ENCODE measurements at places on chromosomes 4 and X.
A peak's percentile ranks its signal among the peaks of the same experiment; 100 is the strongest.

- DNase-seq = no peak
Observed at GRCh38 chrX:115134382-115134781, 54.8 kb upstream of the RBMXL3 start.

- no peak for DNase-seq
Observed at GRCh38 chrX:77953708-77954107, 15.7 kb downstream of the PGAM4 start.

- DNase-seq = no peak
Observed at GRCh38 chr4:36618102-36618501, 336.7 kb downstream of the DTHD1 start.

DNA sequence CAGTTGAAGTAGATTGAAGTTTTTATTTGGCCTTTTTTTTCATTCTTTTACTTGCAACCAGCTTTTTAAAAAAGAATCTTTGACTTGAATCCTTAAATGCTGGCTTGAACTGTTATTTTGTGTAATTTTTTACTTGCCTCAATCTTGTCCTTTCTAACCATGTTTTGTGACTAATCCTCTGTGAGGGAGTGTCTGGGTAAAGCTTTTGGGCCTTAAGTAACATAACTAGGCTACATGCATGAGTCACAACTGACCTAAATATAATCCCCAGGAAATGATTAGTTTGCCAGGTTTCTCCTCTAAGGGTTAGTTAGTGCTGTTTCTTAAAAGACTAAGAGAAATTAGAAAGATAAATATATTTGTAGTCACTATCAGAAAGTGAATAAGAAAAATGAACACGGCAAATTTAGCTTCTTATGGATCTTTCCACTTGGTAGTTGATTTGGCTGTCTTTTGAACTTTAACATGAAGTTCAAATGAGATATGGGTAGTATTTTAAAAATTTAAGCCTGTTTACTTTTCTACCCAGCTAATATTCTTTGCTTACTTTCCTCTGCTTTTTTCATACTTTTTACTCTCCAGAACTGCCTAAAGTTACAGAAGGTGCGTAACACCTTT is 13.0 kb downstream of the EXOC1 start:
- peak; percentile 90 for DNase-seq

DNA sequence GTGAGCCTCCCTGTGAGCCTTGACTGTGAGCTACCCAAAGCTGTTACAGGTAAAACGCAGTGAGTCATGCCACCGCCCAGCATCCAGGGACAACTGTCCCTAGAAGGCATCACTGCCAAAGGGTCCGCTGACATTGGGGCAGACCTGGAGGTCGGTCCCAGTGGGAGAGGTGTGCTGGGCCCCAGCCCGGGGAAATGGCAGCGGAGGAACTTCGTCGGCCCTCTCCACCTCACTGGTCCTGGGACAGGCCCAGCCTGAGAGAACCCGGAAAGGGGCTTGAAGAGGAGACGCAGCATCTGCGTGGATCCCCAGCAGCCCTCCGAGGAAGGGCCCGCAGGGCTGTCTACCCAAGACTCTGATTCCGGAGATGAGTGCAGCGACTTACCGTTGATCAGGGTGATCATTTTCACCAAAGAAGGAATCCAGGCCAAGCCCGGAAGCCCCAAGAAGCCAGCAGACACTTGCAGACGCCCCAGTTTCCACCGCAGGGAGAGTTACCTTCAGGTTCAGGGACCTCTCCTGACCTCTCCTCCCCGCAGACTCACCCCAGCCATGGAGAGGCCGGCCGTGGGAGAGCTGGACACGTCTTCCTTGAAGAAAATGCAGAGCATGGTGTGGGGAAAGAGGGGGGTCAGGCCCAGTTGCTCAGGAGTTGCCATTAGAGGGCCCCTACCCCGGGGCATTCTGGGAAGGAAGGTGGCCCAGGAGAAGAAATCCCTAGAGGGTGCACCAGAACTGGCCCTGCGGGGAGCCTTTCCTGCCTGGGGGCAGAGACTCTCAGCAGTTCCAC is 51.2 kb downstream of the CXorf49B start:
- no peak for DNase-seq

GRCh38 chrX:102154218-102154860 is 1.4 kb downstream of the BEX5 start:
- DNase-seq = no peak

DNA sequence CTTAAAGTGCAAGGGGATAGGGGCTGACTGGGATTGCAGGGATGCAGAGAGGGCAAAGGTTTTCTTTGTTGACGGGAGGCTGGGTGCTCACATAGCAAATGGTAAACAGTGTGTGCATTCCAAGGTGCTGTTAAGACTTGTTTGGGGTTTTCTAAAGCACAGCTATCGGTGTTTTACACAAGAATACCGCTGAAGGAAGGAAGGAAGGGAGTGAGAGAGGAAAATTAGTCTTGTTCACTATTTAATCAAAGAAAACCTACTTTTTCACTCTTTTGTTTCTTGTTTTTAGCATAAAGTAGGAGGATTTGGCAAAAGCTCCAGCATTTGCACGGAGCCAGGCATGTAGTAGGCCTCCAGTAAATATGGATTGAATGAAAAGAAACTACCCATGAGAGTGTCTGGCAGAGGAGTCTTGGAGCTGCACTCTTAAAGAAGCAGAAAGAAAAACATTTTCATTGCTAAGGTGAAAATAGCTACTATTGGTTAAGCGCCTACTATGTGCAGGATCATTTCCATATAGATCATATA is 99.7 kb downstream of the FIP1L1 start:
- no peak for DNase-seq

GRCh38 chr4:165364452-165365080 is 14.2 kb upstream of the CPE start:
- no peak for DNase-seq

DNA sequence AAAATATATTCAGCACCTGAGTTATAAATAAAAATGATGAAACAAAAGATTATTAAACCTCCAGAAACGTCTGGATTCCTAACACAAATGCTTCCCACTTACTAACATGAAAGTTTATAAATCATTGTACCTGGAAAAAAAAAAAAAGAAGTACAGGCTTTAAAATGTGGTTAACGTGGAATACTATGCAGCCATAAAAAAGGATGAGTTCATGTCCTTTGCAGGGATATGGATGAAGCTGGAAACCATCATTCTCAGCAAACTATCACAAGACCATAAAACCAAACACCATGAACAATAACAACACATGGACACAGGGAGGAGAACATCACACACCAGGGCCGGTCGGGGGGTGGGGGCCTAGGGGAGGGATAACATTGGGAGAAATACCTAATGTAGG is 160.5 kb downstream of the ADAMTS3 start:
- DNase-seq = no peak

GRCh38 chrX:68989456-68989855 is 160.6 kb downstream of the EFNB1 start:
- DNase-seq = no peak

DNA sequence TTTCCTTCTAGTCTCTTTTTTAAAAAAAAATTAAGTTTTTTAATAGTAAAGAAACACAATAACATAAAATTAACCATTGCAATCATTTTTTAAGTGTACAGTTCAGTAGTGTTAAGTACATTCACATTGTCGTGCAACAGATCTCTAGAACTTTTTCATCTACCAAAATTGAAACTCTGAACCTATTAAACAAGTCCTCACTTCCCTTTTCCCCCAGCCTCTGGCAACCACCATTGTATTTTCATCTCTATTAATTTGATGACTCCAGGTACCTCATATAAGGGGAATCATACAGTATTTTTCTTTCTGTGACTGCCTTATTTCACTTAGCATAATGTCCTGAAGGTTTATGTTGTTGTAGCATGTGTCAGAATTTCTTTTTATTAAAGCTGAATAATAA is 31.8 kb downstream of the MSL3 start:
- DNase-seq = no peak

DNA sequence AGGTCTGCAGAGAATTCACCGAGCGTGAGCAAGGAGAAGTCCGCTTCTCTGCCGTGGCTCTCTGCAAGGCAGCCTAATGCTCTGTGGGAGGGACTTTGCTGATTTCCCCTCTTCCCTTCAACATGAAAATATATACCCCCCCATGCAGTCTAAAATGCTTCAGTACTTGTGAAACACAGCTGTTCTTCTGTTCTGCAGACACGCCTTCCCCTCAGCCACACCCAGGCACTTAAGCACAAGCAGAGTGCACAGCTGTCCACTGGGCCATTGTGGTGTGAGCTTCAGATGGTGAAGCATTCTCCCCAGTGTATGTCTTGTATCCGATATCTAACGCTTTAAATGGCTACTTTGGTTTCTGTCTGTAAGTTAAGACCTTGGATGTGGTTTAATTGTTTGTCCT is 11.3 kb downstream of the UCHL1 start:
- no peak for DNase-seq

GRCh38 chrX:129235903-129236302 is 287.4 kb downstream of the SMARCA1 start:
- no peak for DNase-seq

GRCh38 chrX:97564496-97564895 is 680.8 kb downstream of the RPA4 start:
- DNase-seq = no peak

- DNase-seq = no peak
Observed at GRCh38 chrX:100944601-100945000, 15.9 kb upstream of the XKRX start.

- peak; percentile 100 for DNase-seq
Observed at GRCh38 chr4:39458505-39459300, at the start of the genes LIAS and RPL9. LIAS (plus strand) TSS chr4:39459056; CDS start chr4:39459118, 62 bp downstream. RPL9 (minus strand) TSS chr4:39458922; CDS start chr4:39458439, 483 bp downstream.

GRCh38 chrX:101416691-101417090 is 8.7 kb downstream of the HNRNPH2 start:
- DNase-seq = no peak

DNA sequence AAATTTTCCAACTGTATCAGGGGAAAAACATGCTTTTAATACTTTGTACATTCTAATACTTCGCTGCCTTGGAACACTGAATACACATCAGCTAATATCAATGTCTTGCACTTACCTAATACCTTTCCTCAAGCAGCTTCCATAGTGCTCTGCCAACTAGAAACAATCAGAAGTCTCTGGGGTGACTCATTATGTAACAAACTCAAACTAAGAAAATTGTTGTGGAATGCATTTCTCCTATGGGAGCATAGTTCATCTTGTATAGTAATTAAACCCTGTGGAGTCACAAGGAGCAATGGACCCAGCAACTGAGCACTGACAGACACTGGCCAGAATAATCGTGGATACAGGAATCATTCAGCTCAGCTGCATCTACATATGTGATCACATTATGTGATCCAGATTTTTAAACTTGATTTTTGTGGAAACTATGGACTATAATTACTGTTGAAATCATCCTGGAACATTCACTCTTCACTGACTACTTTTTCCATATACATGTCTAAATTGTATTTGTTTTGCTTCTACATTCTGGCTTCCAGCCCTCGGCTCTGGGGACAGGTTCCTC is 496.9 kb downstream of the TMA16 start:
- DNase-seq = no peak

- no peak for DNase-seq
Observed at GRCh38 chr4:162847945-162848549, 318.6 kb downstream of the NAF1 start.

- DNase-seq = no peak
Observed at GRCh38 chr4:74919783-74920182, 13.1 kb upstream of the PARM1 start.

- no peak for DNase-seq
Observed at GRCh38 chr4:92232566-92232965, 71.2 kb upstream of the GRID2 start.

DNA sequence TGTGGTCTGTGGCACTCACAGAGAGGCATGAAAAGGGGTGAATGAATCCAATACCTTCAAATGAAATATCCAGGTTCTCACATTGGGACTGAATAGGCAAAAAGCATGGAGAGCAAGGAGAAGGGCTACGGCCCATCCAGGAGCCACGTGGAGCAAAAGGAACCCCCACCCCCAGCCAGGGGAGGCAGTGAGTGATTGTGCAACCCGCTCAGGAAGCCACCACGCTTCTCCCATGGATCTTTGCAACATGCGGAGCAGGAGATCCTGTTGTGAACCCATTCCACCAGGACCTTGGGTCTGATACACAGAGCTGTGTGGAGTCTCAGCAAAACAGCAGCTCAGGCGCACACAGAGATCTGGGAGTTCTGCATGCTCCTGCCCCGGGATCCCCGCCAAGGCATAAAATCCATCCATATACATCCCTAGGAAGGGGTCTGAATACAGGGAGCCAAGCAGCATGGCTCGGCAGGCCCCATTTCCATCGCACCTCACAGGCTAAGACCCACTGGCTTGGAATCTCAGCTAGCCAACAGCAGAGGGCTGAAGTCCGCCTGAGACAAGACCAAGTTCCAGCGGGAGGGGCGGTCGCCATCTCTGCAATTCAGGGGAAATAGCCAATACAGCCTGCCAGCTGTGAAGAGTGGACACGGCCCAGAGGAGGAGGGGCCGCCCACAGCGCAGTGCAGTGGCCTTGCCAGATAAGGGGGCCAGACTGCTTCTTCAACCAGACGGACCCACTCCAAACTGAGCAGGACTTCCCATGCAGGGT is 80.2 kb downstream of the FGF16 start:
- no peak for DNase-seq

DNA sequence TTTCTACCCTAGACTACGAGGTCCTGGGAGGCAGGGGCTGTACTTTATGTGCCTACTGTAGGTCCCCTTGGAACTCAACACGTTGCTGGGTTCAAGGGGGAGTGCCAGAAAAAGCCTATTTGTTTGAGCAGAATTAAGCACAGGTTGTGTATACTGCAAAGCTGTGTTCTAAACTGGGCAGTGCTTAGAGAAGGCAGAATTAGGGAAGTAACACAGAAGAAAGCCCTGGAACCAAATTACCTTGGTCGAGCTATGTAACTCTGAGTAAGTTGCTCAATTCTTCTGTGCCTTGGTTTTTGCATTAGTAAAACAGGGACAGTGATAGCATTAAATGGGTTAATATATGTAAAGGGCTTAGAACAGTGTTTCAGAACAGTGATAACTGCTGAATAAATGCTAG is 245.0 kb upstream of the SFRP2 start:
- DNase-seq = no peak

DNA sequence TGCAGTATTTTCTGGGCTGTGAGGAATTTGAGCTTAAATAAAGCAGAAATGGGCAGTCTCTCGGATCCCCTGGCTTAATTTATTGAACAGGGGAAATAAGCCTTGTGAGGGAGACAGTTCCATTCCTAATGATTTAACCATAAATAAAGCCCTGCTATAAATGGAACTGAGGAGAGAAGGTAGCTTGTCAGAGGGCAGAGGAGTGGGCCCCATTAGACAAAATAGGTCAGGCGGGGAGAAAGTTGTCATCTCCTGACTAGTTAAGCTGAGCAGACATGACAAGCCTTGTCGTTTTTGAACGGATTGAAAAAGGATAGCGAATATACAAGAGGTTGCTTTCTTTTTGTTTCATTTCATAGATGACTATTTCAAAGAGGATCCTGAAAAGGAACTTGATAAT is 39.3 kb downstream of the SMPX start:
- no peak for DNase-seq

DNA sequence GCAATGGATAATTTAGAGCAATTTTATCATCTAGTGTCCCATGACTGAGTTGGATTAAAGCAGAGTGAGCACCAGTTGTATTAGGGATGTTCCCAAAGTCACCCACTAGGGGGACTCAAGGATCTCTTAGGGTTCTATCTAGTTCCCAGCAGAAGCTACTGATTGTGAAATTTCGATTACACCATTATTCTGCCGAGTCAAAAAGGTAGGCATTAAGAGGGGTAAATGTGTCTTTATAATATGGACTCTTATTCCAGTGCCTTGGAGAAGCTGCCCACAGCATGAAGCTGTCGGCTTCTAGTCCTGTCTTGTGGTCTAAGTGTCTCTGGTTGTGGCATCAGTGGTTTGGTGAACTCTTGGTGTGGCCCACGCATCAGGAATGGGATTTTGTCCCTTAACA is 53.3 kb downstream of the RGS12 start:
- peak; percentile 80 for DNase-seq
